ENCODE measurements at places on chromosomes 3 and 15.

DNA sequence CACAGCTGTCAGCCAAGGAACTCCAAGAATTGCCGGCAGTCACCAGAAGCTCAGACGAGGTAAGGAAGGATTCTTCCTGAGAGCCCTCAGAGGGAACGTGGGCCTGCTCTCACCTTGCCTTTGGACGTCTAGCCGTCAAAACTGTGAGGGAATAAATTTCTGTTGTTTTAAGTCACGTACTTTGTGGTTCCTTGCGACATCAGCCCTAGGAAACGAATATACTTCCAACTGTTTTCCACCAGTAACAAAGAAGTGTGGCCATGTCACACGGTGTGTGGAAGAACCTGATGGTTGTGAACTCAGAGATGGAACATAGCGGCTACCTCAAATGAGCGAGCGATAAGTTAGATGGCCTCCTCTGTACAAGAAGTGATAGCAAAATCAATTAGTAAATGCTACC lies 41.0 kb upstream of the B3GNT5 start:
- DNase-seq, result no peak

DNA sequence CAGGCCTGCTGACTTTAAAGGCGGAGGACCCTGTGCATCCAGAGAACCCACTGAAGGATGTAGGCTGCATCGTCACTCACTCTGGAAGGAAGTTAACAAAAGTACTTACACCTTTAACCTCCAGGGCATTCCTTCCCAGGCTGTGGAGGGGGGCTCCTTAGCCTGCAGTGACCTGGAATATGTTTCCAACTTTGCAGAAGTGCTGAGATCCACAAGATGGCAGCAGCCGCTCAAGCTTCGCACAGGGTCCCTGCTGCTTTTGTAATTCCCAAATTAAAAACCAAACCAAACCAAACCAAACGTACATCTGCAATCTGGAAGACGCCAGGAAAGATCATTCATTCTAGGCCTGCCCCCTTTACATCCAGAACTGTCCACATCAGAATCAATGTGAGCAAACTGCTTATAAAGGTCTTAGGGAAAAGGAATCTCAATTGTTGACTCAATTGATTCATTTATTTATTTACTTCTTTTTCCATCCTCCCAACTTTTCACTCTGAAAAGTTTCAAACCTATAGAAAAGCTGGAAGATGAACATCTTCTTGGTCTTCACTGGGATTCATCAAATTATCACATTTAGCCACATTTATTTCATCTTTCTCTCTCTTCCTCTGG lies 70.5 kb upstream of the KLHL25 start:
- peak; percentile 30 for DNase-seq

DNA sequence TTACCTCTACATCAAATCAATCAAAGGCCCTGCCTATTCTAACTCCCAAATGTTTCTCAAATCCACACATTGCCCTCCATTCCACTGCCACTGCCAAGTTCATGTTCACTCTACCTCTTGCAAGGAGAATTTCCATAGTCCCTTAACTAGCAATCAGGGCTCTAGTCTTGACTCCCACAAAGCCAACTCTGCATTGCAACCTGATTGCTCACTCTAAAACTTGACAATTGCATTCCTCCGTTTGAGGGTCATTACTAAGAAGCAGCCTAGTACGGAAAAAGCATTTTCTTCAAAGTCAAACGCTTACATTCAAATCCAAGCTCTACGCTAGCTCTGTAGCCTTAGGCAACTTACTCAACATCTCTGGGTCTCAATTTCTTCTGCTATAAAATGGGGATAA lies 1.2 kb downstream of the CPA3 start:
- no peak for DNase-seq

GRCh38 chr15:57364282-57365007 lies 11.9 kb upstream of the CGNL1 start:
- no peak for DNase-seq

DNA sequence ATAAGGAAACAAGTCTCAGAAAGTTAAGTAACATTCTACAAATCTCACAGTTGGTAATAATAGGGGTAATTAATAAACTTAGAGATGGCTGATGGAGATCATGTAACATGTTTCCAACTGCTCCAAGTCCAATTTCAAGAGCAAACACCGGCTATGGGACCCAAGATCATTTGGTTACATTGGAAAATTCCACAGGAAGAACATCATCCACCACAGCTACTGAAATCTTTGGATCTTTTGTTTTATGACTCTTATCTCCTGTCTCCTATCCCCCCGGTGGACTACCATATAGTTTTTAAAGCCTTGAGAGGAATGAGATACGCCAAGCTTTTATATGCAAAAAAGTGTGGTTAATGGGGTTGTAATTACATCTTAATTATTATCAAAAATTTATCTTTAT lies 216.1 kb downstream of the WNT5A start:
- no peak for DNase-seq

DNA sequence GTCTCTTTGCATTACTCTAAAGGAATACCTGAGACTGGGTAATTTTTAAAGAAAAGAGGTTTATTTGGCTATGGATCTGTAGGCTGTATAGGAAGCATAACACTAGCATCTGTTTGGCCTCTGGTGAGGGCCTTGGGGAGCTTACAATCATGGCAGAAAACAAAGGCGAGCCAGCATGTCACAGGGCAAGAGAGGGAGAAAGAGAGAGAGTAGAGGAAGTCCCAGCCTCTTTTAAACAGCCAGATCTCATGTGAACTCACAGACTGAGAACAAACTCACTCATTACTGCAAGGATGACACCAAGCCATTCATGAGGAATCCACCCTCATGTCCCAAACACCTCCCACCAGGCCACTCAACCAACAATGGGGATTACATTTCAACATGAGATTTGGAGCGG lies 974.6 kb downstream of the FHIT start:
- DNase-seq, result no peak

DNA sequence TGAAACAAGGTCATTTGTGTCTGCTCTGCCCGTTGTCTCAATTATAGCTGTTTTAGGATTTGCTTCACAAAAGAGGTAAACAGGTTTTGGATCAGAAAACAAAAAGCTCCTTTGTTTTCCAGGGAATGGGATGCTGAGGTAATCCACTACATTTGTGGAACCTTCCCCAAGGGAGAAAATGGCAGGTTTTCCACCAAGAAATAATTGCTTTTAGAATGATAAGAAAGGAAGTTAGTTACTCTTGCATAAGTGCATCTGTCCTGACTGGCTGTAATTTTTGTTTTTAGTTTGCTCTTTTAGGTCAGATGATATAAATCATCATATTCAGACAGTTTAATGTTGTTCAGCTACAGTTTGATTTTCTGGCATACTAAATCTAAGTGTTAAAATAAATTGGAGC lies 198.5 kb upstream of the COL8A1 start:
- no peak for DNase-seq

- no peak for DNase-seq
Measured at GRCh38 chr15:59360896-59361295, 11.8 kb downstream of the MYO1E start.

- no peak for DNase-seq
Measured at GRCh38 chr3:59540696-59541095, 490.9 kb upstream of the CFAP20DC start.

GRCh38 chr3:188918093-188918492 lies 253.7 kb upstream of the TPRG1 start:
- no peak for DNase-seq

DNA sequence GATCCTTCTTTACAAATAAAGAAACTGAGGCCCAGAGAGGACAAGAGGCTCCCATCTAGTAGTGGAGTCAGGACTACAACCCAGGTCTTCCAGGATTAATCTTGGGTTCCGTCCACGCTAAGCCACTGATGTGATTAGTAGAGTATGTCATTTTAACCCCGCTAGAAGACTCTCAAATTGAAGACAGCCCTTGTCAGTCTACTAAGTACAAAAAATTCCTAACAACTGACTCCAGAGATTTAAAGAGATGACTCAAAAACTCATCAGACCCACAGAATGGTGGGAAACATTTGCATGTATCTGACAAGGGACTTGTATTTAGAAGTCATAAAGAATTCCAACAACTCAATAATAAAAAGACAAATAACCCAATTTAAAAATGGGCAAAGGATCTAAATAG lies 145.3 kb downstream of the CNTN3 start:
- no peak for DNase-seq

- no peak for DNase-seq
Measured at GRCh38 chr3:50205413-50206276, 574 bp downstream of the SLC38A3 start.

DNA sequence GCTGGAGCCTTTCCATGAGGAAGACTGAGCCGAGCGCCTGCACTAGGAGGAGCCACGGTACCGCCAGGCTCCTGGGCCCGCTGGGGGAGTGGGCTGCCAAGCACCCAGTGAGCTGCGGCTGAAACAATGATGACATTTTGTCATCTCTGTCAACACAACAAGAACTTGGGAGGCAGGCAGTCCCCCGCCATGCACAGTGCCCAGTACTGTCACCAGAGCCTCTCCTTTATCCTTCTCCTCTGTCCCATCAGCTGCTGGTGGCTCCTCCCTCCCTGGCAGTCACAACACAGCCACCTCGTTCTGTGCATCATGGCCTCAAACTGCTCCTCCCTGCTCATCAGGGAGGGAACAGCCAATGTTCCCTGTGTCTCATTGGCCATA lies 34.0 kb upstream of the PCSK6 start:
- no peak for DNase-seq

- DNase-seq, result no peak
Measured at GRCh38 chr15:78479650-78480049, 27.7 kb upstream of the HYKK start.

GRCh38 chr3:42590989-42591756 lies 513 bp downstream of the SS18L2 start:
- no peak for DNase-seq

DNA sequence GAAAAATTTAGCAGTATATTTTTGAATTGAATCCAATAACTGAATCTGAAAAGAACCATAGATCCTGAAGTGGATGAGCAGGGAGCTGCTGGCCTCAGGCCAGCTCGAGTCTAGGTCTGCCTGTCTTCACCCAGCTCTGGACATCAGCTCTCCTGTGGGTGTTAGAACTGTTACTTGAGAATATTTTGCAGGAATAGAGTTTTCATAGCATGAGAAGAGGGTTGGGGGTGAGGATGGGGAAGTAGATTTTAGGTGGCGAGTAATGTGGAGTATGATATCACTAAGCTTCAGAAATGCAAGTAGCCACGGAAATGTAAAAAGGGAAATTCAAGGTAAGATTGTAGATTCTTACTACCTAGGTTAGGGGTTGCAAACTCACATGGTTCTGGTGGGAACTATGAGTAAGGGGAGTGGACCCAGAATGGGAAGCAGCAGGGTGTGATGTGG lies 6.2 kb downstream of the RAB8B start:
- no peak for DNase-seq

DNA sequence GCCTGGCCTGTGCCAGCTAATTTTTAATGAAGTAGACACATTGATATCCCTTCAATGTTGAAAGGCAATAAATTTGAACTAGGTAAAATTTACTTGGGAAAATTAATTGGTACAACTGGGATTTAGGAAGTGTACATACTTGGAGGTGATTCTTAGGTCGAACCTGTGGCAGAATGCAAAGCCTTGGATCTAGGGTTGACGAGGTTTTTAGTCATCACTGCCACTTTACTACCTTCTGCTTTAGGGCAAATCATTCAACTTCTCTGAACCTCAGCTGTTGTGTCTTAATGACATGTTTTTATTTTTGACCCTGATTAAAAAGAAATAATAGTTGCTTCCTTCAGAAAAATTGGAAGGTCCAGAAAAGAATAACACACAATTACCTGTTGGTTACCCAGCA lies 2.5 kb downstream of the APPL1 start:
- no peak for DNase-seq

DNA sequence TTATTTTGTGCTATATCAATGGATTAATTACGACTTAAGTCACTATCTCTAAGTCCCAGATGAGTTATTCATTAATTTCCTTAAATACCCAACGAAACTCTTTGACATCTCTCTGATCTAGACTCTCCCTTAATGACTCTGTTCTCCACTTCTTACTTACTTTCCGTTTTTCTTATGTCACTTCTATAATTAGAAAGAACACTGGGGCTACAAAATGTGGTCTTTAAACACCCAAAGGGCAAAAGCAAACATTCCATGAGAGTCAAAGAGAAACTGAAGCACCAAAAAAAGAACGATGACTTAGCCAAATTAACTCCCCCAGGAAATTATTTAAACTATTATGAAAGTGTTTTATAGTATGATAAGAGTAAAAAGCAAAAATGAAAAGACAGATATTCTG lies 166.4 kb upstream of the UBE2E2 start:
- DNase-seq, result no peak

- DNase-seq, result no peak
Measured at GRCh38 chr15:49189631-49190030, 19.6 kb downstream of the GALK2 start.

DNA sequence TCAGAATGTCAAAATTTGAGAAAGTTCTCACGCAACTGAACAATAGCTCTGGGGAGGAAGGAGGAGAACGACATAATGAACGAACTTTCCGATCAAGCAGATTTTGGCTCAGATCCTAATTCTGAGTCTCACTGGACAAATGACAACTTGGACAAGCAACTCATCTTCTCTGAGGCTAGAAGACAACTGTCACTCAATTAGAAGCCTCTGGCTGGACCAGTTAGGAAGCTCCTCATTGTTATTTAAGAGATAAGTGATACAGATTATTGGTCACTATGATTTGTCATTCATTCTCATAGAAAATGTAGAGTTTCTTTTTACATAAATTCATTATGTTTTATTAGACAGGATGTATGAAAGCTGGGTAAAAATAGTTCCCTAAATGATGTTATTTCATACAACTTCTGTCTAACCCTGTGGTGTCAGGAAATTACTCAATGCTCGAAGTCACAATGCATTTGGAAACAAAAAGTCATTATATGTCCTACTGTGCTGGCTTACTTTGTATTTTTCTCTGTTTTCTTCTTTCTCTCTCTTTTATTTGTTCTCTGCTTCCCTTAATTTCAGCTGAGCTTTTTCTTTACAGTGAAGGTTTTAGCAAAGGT lies 11.0 kb upstream of the C3orf49 start:
- DNase-seq, result no peak

DNA sequence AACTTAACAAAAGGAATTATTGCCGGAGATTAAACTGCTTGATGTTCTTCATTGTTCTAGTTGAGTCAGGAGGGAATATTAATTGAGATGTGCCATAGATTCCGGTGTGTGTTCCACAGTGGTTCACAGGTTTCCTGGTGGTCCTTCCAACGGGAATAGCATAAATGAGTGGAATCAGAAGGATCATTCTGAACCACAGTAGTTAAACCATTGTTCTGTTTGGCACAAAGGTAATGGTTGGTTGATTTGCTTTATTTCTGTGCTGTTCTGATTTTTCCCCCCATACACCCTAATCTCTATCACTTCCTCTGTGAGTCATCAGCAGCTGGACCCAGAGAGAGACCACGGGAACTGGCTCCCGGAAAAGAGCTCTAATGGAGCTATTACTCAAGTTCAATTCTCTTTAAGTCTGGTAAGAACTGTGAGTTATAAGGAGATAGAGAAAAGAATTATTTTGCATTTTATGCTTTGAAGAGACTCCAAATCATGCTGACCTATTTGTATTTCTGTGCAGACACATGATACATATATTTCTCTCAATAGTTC lies 627.2 kb downstream of the ZIC1 start:
- no peak for DNase-seq

- no peak for DNase-seq
Measured at GRCh38 chr3:23656821-23657220, 148.9 kb upstream of the UBE2E1 start.
